ENCODE measurements at places on chromosomes 2 and 18.
A peak's percentile ranks its signal among the peaks of the same experiment; 100 is the strongest.

DNA sequence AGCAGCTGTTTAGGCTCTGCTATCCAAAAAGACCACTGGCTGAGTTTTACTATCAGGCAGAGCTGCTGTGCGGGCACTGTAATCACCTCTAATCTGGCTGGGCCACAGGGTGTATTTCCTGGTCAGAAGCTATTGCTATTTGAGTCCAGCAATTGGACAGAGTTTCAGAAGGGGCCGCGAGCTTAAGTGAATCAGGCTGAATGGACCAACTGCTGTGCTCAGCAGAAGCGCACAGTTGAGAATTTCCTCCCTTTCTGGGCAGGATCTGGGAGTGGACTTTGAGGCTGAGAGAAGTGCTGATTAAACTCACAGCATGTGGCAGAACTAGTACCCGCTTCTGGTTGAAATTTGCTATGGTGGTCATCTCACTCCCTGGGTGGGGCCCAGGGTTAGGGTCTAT is 251.8 kb downstream of the INSIG2 start:
- no peak for DNase-seq

DNA sequence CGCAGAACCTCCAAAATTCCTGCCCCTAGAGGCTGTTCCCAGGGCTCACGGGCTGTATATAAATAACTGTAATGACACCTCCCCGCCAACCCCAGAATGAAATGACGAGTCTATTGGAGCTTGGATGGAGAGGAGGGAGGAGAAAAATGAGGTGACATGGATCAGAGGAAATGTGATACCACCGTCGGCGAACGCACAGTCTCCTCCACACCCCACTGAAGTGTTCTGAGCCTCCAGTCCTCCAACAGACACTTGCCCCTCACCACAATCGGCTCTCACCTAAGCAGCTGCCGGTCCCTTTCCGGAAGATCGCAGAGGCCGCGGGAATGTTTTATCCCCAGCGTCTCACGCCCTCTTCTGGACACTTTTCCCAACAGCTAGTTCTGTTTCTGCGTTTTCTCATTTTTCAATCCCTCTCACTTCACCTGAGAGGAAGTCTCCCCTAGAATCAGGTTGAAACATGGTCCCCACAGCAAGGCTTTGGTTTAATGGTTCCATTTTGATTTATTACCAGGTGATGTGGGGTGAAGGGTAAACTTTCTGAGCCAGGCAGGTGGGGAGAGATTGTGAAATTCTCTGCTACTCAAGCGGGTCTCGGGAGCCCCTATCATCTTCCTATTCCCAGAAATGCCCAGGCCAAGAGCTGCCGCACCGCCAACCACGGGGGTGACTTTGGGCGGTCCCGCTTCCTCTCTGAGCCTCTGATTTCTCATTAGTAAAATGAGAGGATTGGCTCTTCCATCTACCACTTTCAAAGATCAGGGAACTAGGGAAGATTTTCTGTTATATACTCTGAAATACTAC is 9.1 kb upstream of the MYO5B start:
- DNase-seq: peak; percentile 69

DNA sequence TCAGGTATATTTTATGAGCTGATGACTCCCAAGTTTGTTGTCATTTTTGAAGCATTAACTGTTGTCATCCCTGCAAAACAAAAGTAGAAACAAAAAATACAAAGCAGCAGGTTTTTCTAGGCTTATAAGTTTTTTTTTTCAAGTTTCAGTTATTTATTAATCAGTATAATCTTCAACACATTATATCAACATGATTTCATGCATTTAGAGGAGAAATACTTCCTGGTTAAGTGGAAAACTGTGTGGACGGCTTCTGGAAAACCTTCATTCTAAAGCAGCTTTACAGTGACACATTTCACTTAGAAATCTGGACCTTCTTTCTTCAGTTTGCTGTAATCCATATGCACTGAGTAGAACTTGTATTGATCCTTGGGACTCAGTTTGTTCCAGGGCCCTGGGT is 34.6 kb upstream of the CD28 start:
- no peak for DNase-seq

DNA sequence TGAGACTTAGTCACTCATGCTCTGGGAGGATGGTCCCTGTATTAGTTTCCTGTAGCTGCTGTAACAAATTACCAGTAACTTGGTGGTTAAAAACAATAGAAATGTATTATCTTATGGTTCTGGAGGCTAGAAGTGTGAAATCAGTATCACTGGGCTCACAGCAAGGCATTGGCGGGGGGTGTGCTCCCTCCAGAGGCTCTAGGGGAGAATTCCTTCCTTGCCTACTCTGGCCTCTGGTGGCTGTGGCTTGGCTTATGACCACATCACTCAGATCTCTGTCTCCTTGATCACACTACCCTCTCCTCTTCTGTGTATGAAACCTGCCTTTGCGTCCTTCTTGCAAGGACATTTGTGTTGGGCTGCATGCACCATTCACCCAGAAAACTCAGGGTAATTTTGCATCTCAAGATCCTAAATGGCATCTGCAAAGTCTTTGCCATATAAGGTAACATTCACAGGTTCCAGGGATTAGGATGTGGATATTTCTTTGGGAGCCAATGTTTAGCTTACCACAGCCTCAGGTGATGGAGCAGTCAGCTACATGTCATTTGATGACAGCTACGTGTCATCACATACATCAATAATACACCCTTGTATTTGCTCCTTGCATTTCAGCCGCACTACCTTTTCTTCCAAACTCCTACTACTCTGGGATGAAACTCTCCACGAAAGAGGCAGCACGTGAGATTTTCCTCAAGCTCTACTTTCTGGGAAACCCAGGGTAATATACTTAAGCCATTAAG is 49.6 kb upstream of the POU3F3 start:
- no peak for DNase-seq

DNA sequence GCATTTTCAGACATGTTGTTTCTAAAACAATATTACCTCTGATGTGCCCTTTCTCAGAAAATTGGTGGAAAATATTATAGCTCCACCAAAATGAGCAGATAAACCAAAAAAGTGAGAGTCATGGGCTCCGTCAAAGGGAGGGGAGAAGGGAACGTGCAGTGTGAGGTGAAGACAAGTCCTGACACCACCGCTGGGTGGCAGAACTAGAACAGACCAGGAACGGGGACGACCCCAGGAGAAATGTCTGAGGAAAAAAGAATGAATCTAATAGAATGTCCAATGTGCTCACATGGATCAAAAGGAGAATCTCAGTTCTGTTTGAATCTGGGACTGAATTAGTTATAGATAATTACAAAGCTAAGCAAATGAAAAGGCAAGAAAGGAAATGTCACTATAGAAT is 22.6 kb upstream of the BCL2 start:
- DNase-seq: no peak

DNA sequence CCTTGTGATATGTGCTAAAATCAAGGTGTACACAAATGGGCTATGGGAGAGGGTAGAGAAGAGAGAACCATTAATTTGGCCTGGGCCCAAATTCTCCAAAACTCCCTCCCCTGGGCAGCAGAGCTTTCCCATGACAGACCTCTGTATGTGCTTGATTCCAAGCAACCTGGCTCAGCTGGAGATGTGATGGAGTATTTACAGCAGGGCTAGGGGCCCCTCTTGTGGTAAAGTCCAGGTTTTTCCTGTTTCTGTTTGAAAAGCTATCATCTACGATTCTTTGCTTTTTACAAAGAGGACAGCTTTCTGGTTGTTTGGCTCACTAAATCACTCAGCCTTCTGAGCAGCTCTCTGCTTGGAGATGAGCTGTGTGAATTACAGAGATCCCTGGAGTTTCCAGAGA is 40.3 kb downstream of the KCNS3 start:
- DNase-seq: no peak

DNA sequence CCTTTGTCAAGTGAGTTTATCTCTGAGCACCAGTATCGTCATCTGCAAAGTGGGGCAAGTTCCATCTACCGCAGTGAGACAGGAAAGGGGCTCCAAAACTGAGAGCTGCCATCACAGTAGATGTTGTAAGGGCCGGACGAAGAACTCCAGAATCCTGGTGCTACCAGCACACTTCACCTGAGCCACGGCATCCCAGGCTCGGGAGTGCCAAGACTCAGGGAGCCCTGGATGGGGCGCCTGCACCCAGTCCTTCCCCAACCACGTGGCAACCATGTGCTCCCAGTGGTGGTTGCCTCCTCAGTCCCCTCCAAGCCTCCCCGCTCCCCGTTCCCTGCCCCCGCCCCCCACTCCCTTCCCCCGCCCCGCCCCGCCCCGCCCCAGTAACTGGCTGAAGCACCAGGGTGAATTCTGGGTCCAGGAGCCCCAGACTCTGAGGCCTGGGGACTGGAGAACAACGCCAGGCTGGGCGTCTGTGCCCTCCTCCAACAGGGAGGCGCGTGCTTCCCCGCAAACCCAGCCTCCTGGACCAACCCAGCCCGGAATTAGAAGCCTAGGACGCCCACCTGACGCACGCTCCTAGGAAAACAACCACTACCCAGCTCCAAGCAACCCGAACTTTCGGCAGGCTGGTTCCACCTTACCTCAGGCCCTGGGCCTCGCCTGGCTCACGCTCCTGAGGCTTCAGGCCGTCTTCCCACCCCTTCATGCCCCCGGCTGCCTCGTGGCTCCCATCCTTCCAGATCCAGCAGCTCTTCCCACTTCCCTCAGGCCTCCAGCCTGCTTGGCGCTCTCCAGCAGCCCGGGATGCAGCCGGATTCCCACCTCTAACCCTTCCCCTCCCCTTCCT is 67.6 kb downstream of the LAMA3 start:
- no peak for DNase-seq

DNA sequence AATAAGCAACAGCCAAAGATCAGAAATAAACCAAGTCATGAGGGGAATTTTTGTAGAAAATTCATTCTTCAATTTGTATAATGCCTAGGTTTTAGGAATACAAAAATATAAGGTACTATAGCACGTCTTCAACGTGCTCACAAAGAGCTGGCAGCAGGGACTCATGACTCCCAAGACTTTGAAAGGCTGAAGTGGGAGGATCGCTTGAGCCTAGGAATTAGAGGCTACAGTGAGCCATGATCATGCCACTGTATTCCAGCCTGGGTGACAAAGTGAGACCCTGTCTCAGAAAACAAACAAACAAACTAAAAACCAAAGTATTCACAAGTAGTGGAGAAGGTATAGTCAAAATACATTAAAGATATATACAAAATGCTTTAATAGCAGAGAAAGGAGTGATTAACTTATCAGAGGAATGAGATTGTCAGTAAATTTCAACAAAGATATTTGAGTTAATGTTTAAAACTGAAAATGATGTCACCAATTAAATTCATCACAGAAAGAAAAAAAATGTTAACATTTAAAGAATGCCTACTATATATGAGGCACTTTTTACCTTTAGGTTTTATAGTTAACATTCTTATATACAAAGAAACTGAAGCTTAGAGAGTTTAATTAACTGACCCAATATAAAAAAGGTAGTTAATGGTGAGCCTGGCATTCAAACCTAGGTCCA is 3.2 kb downstream of the WDR33 start:
- no peak for DNase-seq

DNA sequence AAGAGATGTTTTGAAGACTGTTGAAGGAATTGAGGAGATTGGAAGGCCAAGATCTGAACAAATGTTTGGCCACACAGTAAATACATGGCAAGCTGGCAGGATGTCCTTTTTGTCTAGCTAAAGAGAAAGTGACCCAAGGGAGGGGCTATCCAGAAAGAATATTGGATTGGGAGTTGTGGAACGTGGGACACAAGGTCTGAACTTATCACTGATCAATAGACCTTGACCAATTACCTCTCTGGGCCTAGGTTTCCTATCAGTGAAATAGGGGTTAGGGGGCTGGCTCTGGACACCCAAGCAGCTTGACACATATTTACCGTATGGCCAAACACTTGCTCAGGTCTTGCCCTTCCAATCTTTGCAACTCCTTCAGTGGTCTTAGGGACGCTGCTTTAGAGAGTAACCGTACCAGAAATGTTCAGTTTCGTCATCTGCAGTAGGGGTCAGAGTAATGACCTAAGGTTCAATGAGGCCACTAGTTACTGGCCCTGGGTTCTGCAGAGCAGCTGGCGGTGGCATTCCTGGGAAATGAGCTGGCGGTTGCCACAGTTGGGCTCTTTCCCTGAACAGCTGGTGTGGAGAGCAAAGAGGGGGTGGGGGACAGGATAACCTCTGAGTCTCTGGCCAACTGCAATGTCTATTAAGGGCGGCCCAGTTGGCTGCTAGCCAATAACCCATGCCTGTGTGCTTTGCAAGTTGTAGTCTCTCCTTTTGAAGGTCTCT is 70.1 kb upstream of the STPG4 start:
- peak; percentile 59 for DNase-seq

GRCh38 chr2:341912-342311 is 54.0 kb upstream of the ALKAL2 start:
- DNase-seq: no peak

- DNase-seq: peak; percentile 43
Observed at GRCh38 chr2:65436824-65437221, 4.4 kb upstream of the SPRED2 start.

DNA sequence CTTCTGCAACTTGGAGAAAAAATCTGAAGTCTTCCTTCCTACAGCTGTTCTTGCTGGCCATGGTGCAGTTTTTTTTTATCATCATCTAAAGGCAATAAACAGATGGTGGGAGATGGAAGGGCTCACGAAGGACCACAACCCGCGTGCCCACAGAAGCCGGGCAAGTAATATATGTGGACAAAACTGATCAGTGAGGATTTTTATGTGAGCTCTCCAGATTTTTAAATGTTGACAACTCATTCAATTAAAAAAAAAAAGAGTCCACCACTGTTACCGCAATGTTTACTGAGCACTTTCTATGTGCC is 55.9 kb upstream of the CREB1 start:
- no peak for DNase-seq

DNA sequence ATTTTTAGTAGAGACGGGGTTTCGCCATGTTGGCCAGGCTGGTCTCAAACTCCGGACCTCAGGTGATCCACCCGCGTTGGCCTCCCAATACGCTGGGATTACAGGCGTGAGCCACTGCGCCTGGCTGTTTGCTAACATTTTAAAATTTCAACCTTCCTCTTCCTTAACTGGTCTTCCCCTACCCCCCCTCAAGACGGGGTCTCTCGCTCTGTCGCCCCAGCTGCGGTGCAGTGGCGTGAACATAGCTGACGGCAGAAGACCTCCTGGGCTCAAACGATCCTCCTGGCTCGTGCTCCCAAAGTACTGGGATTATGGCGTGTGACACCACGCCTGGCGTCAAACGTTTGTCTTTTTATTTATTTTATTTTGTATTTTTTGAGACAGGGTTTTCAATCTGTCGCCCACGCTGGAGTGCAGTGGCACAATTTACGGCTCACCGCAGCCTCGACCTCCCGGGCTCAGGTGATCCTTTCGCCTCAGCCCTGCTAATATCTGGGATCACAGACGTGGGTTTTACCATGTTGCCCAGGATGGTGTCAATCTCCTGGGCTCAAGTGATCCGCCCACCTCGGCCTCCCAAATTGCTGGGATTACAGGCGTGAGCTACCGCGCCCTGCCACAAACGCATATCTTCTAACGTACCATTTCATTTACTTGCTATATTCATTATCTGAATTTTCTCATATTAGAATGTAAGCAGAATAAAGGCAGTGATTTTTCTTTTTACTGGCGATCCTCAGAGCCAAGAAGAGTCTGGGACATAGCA is 984 bp upstream of the MSH2 start:
- no peak for DNase-seq

DNA sequence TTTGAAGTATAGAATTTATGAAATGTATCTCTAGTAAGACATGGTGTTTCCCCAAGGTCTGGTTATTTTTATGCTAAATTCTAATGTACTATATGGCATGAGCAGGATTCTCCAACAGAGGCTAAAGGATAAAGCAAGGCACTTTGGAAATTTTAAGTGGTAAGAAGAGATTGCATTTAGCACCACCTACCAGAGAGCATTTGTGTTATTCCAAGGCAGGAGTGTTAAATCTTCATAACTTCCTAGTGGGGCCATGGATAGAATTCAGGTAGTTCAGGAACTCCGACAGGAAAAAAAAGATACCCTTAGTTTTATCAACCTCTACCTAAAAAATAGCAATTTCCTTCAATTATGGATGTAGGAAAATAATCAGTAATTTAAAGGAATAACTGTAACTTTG is 497.4 kb upstream of the CRIM1 start:
- no peak for DNase-seq
